ENCODE measurements at places on chromosomes 2 and 18.

- no peak for DNase-seq
These were observed 22.3 kb upstream of the GPR17 start for GRCh38 chr2:127623388-127624319.

DNA sequence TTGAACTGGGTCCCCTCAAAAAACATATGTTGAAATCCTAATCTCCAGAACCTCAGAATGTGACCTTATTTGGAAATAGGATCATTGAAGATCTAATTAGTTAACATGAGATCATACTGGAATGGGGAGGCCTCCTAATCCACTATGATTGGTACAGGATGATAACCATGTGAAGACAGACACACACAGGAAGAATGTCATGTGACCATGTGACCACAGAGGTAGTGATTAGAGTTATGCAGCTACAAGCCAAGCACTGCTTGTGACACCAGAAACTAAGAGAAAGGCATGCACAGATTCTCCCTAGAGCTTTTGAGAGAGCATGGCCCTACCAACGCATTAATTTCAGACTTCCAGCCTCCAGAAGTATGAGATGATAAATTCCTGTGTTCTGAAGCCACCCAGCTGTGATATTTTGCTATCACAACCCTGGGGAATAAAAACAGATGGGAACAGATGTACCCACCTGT, 47.0 kb upstream of the TGIF1 start:
- no peak for DNase-seq

DNA sequence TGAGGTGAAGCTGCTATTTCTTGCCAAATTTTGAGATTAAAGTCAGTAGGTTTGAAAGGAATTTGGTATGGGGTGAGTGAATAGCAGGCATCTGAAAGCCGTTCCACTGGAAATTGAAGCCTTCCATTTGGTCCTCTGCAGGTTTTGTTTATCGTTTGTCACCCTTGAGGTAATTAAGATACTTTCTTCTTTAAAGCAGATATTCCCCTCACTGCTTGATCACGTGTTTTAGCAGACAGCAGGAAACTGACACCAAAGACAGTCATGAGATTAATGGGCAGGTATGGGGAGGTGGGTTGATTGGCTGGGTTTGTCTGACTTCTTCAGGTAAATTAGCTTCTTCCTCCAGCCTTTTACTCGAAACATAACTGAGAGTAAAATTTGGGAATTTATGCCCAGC, 10.7 kb downstream of the LPIN1 start:
- no peak for DNase-seq

- no peak for DNase-seq
These were observed 616.1 kb upstream of the LRATD1 start for GRCh38 chr2:14016289-14016955.

GRCh38 chr2:40360652-40361051, 91.2 kb downstream of the SLC8A1 start:
- no peak for DNase-seq

DNA sequence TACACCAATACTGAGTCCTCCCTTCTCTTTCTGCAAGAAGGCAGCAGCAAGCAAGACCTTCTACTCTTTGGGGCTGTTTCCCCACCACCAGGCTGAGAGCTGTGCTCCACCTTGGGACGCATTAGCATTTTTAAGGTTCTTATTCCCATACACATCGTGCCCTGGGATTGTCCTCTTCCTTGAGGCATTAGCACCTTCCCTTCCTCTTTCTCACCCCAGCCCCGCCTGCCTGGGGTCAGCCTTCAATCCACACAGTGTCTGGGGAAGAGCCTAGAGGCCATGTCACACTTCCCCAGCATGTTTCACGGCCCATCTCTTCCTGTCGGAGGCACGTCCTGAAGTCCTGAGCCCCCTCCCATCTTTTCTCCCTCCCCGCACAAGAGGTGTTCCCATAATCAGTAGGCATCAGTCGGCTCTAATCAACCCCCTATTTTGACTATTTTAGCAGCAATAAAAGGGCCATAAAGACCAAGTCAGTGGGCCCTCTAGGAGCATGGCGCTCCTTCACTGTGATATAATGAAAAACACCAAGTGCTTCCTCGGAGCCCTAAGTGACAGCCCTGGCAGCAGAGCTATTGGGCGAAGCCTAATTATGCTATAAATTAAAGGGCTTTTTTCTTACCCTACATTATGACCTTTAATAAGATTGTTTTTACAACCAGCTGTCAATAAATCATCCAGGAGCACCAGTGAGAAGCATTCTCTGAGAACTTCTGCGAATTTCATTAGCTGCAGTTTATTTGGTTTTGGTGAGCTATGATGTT, 55.0 kb upstream of the PKDCC start:
- DNase-seq, result no peak

DNA sequence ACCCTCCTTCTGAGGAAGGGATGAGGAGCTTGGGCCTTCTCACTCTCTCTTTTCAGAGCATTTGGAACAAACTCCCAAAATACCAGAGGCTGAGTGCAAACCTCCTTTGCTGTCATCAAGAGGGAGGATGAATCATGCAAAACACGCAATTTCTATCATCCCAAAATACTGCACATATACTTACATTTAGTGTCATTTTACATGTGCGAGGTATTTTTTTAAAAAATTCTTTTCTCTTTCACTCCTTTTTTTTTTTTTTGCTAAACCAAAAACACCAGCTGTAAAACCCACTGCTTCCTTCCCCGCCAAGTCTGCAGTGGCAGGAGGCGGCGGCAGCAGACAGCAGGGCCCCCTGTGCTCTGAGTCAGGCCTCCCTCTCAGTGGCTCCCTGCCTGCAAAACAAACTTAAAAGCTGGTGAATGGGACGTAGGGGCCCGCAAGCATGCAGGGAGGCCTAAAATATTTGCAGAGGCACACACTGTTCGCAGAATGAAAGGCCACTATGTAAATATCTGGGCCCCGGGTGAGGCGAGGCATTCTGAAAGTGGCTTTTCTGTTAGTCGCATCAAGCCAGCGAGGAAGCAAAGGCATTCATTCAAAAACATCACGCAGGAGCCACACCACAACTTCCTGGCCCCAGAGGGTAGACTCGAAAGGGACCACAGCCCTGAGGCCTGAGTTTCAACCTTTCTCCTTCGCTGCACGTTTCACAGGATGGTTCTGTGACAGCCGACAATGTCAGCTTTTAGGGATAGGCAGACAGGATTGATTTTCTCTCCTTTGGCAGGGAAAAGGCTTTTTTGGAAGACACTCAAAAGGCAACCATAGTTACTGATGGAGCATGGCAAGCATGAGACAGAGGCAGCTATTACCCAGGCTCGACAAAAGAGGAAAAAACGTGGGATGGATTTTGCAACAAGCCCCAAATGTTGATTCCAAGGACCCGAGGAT, 73.4 kb downstream of the ACTR2 start:
- no peak for DNase-seq

GRCh38 chr18:48342581-48342980, 66.6 kb downstream of the ZBTB7C start:
- DNase-seq, result no peak

DNA sequence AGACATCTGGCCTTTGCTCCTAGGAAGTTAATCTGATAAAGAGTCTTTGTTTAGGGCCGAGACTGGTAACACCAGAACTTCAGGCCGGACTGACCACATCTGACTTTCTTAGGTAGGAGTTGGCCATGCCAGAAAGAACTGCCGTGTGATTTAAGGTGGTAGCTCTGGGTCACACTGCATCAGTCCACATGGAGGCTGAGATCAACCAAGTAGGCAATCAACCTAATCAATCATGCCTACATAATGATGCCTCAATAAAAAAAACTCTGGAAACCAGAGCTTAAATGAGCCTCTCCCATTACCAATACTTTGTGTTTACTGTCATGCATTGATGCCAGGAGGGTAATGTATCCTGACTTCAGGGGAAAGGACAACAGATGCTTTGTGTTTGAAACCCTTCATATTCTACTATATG, 44.1 kb upstream of the ORC2 start:
- no peak for DNase-seq

DNA sequence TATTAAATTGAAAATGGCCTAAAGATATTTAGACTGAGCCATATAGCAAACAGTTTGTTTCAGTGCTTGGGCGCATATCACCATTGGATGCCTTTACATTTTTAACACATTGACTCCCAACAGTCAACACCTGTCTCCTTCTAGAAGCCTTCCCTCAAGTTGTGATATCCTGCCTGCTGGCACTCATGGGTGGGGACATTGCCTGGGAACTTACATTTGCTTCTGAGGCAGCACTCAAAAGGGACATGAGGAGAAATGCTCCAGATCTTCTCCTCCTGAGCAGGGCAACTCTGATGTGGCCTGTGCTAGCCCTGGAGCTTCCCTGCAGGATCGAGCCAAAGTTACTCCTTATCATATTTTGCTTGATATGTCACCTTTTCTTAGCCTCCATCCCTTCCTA, 392.2 kb downstream of the CDH7 start:
- no peak for DNase-seq

GRCh38 chr18:35672897-35673296, 91.4 kb downstream of the GALNT1 start:
- no peak for DNase-seq

- DNase-seq, result no peak
These were observed 238.6 kb downstream of the C1D start for GRCh38 chr2:67824186-67824585.

Measured in NCI-H1048 (cell line).